CD8-positive, alpha-beta memory T cell (primary cell): ENCODE measurements at places on chromosomes 5 and 9.

- no peaks in the 10 kb centered on the region for H3K27me3 ChIP-seq
- no peak for DNase-seq
- no peak overlapping the region for H3K27ac ChIP-seq
- H3K4me1 ChIP-seq = no peaks in the 10 kb centered on the region
- H3K4me3 ChIP-seq = no peak overlapping the region
These were observed 21.9 kb downstream of the NEK6 start for GRCh38 chr9:124279531-124280175.

- H3K36me3 ChIP-seq = peaks cover 4% of the 10 kb centered on the region
- no peak overlapping the region for H3K4me3 ChIP-seq
- no peaks in the 10 kb centered on the region for H3K4me1 ChIP-seq
- no peaks in the 10 kb centered on the region for H3K27me3 ChIP-seq
- H3K27ac ChIP-seq = no peak overlapping the region
- no peak for DNase-seq
These were observed 41.5 kb downstream of the HACD4 start for GRCh38 chr9:20989923-20990341.

- H3K27ac ChIP-seq = no peak overlapping the region
- no peaks in the 10 kb centered on the region for H3K36me3 ChIP-seq
- no peaks in the 10 kb centered on the region for H3K27me3 ChIP-seq
These were observed 111.3 kb downstream of the SSBP2 start for GRCh38 chr5:81639556-81639955.

- H3K27me3 ChIP-seq = no peaks in the 10 kb centered on the region
- no peaks in the 10 kb centered on the region for H3K36me3 ChIP-seq
- no peak for DNase-seq
- no peak overlapping the region for H3K4me3 ChIP-seq
- peaks cover 8% of the 10 kb centered on the region for H3K4me1 ChIP-seq
- no peak overlapping the region for H3K27ac ChIP-seq
These were observed 4.3 kb upstream of the SLC22A5 start for GRCh38 chr5:132365213-132365612.

DNA sequence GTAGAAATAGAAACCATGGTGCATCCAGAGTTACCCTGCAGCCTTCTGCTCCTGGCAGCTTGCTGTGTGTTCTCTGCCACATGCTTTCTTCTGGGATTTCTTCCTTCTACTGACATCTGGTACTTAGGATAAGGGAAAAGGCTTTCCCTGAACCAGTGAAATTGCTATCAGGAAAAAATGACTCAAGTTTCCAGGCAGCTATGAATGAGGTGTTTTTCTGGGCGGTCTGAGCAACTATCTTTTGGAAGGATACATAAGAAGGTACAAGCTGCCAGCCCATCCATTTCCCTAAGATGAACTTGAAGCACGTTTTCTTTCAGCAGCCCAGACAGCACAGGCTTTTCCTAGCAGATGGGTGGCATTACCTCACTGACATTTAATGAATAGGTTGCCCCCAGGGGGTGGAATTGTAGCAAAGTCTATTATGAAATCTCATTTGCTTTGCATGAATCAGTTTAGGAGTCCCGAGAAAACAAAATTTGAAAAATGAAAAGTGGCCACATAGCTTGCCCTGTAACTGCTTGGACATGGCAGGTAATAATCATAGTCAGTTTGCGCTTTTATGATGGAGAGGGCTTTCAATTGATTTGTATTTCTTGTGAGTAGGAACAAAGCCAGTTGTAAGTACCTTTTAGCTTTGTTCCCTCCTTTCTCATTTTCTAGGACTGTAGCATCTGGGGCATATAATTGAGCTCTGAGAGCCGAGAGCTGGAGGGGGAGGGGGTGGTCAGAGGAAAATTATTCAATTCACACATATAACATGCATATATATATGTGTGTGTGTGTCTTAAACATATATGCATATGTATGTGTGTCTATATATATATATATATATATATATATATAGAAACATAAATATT, 108.5 kb downstream of the C9orf152 start:
- H3K4me1 ChIP-seq = no peaks in the 10 kb centered on the region
- H3K36me3 ChIP-seq = no peaks in the 10 kb centered on the region
- no peak overlapping the region for H3K27ac ChIP-seq
- no peaks in the 10 kb centered on the region for H3K27me3 ChIP-seq
- no peak overlapping the region for H3K4me3 ChIP-seq

- H3K27me3 ChIP-seq = no peaks in the 10 kb centered on the region
- H3K27ac ChIP-seq = no peak overlapping the region
- no peak overlapping the region for H3K4me3 ChIP-seq
- no peak for DNase-seq
- H3K4me1 ChIP-seq = no peaks in the 10 kb centered on the region
- H3K36me3 ChIP-seq = no peaks in the 10 kb centered on the region
These were observed 295.1 kb downstream of the TLE1 start for GRCh38 chr9:81393985-81394811.

DNA sequence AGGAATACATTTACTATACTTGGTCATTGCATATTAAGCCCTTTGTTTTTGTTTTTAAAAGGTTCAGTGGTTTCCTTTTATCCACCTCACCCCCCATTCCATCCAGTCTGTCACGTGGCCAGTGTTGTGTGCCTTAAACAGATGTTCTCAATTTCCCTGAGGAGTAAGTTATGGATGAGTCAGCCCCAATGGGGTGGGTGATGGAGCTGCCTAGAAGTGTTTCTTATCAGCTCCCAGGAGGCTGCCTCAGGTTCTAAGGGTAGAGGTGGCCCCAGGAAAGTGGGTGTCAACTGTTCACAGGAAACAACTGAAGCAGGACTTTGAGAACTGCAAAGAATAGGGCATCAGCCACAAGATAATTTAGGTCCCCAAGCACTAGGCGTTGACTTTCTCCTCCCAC, 41.1 kb downstream of the ACTBL2 start:
- H3K27me3 ChIP-seq = no peaks in the 10 kb centered on the region
- no peaks in the 10 kb centered on the region for H3K4me1 ChIP-seq
- no peak overlapping the region for H3K27ac ChIP-seq

DNA sequence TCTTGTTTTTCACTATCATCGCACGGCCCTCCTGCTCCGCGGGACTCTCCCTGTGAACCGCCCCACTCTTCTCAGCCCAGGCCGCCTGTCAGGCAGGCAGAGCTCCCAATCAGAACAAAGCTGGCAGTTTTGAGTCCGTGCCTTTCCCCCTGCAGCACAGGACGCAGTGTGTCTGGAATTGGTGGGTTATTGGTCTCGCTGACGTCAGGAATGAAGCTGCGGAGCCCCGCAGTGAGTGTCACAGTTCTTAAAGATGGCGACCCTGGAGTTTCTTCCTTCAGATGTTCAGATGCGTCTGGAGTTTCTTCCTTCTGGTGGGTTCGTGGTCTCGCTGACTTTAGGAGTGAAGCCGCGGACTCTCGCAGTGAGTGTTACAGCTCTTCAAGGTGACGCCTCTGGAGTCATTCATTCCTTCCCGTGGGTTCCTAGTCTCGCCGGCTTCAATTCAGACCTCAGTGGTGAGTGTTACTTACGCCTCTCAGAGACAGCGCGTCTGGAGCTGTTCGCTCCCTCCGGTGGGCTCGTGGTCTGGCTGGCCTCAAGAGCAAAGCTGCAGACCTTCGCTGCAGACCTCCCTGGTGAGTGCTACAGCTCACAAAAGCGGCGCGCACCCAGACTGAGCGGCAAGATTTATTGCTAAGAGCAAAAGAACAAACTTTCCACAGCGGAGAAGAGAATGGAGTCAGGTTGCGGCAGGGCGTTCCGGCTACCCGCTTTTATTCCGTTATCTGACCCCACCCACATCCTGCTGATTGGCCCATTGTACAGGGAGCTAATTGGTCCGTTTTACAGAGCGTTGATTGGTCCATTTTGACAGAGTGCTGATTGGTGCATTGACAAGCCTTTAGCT, 7.4 kb downstream of the ZDHHC11B start:
- H3K27me3 ChIP-seq = no peaks in the 10 kb centered on the region
- no peak overlapping the region for H3K4me3 ChIP-seq
- no peak for DNase-seq
- no peaks in the 10 kb centered on the region for H3K36me3 ChIP-seq

DNA sequence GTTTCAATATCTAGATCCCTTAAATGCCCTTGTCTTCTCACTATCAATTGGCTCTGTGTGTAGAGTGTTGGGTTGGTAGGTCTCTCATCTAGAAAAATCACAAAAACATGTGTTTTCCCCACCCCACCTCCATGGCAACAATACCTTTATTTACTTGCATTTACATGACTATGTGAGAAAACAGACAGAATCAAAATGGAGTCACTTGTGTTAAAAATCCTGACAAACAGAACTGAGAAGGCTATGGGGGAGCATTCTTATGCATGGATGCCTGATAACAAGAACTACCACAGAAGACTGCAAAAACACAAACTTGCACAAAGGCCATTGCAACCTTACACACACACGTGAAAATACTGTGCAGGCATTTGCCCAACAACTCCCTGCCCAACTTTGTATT, 1352.9 kb upstream of the CDH9 start:
- H3K4me3 ChIP-seq = no peak overlapping the region
- no peaks in the 10 kb centered on the region for H3K36me3 ChIP-seq
- no peak for DNase-seq
- H3K27ac ChIP-seq = no peak overlapping the region

GRCh38 chr5:32916648-32917047, 205.5 kb downstream of the NPR3 start:
- no peaks in the 10 kb centered on the region for H3K27me3 ChIP-seq
- no peaks in the 10 kb centered on the region for H3K36me3 ChIP-seq
- H3K4me3 ChIP-seq = no peak overlapping the region
- no peak overlapping the region for H3K27ac ChIP-seq
- no peaks in the 10 kb centered on the region for H3K4me1 ChIP-seq

GRCh38 chr5:169344629-169345028, 43.7 kb upstream of the SLIT3 start:
- H3K27ac ChIP-seq = no peak overlapping the region
- no peak for DNase-seq
- no peaks in the 10 kb centered on the region for H3K36me3 ChIP-seq
- H3K4me3 ChIP-seq = no peak overlapping the region
- no peaks in the 10 kb centered on the region for H3K4me1 ChIP-seq

GRCh38 chr5:30113542-30113941, 1079.9 kb upstream of the CDH6 start:
- H3K4me3 ChIP-seq = no peak overlapping the region
- H3K27ac ChIP-seq = no peak overlapping the region
- no peaks in the 10 kb centered on the region for H3K27me3 ChIP-seq
- DNase-seq = no peak
- no peaks in the 10 kb centered on the region for H3K36me3 ChIP-seq
